ENCODE measurements at places on chromosomes 4 and X.

- DNase-seq = no peak
Observed at GRCh38 chr4:156596026-156596425, 375.6 kb downstream of the PDGFC start.

GRCh38 chr4:118821590-118822293 lies 14.2 kb downstream of the SEC24D start:
- DNase-seq = no peak

DNA sequence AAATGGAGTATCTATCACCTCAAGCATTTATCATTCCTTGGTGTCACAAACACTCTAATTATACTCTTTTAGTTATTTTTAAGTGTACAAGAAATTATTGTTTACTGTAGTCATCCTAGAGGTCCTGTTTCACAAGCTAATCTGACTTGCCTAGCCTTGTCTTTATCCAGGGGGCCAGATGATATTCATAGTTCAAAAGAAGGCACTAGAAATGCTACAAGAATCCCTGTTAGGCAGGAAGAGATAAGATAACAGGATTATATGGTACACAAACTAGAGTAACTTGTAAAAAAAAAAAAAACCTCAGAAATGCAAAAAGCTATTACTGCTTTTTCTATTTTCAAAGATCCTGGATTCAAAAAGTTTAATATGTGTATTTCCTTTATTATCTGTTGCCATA lies 95.8 kb downstream of the MBNL3 start:
- no peak for DNase-seq

DNA sequence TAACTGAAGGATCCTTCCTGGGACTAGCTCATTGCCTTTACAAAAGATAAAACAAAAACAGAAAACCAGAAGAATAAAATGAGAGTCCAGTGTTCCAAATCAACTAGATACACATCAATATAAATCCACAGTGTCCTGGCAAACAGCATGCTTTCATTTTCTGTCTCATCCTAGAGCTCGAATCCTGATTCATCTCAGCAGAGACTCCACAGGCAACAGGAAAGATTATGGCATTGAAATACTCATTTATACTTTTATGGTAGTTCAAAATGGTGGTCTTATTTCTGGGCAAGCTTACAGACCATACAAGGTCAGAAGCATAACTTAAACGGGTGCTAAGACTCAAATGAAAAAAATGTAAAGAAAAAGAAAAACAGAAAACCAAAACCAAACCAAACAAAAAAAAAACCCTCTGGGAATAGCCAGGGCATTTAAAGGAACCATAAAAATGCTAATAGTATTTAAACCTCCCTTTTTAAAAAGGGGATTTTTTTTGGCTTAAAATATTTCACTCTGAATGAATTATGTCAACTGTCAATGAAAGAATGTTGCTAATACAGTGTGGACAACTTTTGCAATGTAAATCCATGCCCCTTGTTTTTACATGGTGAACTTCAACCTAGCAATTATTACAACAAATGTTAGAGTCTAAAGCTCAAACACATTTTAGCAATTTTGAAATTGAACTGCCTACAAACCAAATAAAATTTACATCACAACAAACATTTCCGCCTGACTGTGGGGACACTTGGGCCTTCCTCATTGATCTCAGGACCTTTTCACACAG lies 57.9 kb downstream of the GPR101 start:
- no peak for DNase-seq

DNA sequence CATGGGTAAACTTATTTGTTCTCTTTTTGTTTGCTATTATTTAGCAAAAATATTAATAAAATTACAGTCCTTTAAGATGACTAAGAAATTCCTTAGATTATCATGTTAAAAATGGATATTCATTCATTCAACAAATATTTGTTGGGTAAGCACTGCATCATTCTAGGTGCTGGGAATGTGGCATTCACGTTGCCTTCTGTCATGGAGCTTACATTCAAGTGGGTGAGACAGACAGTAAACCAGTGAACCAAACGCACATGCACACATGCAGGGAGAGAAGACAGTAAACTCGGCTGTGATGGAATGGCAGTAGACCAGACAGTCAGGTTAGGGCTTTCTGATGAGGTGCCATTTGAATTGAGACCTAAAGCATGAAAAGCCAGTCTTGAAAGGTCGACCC lies 91.8 kb downstream of the STOX2 start:
- no peak for DNase-seq

DNA sequence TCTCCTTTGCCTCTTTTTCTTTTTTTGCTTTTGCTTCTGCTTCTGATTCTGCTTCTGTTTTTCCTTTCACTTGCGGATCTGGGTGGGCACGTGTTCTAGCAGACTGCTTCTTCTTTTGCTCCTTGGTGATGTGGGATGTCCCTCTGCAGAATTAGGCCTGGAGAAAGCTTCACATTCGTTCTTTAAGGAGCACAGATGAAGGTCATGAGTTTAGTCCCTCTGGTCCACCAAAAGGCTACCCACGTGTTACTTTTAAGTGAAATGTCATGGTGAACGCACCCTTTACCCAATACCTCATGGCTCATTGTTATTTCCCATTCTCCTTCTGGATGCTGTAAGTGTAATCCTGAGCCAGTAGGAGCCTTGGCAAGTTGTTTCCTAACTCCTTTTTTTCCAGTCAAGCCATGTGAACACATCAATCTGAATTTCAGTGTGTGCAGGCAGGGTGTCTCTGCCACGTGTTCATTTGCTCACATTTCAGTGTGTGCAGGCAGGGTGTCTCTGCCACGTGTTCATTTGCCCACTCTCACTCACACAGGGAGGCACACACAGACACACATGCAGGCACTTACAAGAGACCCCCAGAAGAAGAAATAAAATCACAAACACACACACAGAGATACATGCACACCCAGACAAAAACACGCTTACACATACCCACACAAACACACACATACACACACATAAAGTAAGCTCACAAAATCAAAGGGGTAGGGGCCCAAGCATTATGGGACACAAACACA lies 36.9 kb downstream of the NBDY start:
- DNase-seq = no peak

- no peak for DNase-seq
Observed at GRCh38 chr4:71253545-71253944, 85.3 kb upstream of the SLC4A4 start.

- DNase-seq = no peak
Observed at GRCh38 chr4:182876427-182876826, 40.8 kb downstream of the DCTD start.

GRCh38 chr4:123034023-123034422 lies 111.6 kb upstream of the NUDT6 start:
- DNase-seq = no peak

- no peak for DNase-seq
Observed at GRCh38 chr4:33052241-33052640, 2332.1 kb downstream of the PCDH7 start.

Measured in stimulated activated CD4-positive, alpha-beta T cell treated with anti-CD3 and anti-CD28 coated beads, Interleukin-1b, Interleukin-23, amount 100 ng/mL, for 4 hours (primary cell).